Activated CD8-positive, alpha-beta memory T cell treated with anti-CD3 and anti-CD28 coated beads for 4 hours (primary cell): ENCODE measurements at places on chromosomes 11 and 22.

- no peak for DNase-seq
These were observed 202.0 kb downstream of the PGR start for GRCh38 chr11:100927579-100927978.

DNA sequence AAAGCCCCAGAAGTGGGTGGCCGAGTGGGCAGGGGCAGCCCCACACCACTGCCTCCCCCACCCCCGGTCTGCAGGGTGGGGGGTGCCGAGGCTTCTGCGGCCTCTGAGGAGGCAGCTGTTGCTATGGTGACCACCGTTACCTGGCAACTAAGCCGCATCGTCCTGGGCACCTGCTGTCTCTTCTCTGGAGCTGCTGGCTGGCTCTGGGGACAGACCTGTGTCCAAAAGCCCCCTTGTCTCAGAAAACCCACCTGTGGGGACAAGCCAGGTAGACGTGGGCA, 79.9 kb upstream of the PRR5 start:
- no peak for DNase-seq

- no peak for DNase-seq
These were observed 17.6 kb downstream of the MYH9 start for GRCh38 chr22:36369922-36370791.

- no peak for DNase-seq
These were observed 33.3 kb downstream of the ELF5 start for GRCh38 chr11:34480314-34480713.

GRCh38 chr11:64874308-64875240, 3.8 kb downstream of the EHD1 start:
- DNase-seq: no peak

DNA sequence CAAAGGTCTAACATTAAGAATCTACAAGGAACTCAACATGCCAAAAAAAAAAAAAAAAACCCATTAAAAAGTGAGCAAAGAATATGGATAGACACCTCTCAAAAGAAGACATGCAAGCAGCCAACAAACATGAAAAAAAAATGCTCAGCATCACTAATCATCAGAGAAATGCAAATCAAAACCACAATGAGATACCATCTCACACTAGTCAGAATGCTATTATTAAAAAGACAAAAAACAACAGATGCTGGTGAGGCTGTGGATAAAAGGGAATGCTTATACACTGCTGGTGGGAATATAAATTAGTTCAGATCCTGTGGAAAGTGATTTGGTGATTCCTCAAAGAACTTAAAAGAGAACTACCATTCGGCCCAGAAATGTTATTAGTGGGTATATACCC, 257.7 kb upstream of the PLET1 start:
- DNase-seq: no peak

DNA sequence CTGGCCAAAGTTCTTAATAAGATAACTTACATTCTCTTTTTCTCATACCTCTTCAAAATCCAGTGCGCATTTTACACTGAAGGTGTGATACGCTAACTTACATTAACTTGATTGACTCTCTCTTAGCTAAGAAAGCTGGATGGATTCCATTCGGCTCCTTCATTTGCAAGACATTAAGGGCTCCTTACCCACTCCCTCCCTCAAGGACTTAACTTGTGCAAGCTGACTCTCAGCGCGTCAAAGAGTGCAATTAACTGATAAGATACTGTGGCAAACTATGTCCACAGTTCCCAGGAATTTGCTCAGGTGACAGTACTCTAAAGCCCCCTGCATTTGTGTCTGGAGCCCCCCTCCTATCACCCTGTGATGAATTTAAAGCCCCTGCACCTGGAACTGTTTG, 6.4 kb upstream of the RFPL1 start:
- DNase-seq: no peak

DNA sequence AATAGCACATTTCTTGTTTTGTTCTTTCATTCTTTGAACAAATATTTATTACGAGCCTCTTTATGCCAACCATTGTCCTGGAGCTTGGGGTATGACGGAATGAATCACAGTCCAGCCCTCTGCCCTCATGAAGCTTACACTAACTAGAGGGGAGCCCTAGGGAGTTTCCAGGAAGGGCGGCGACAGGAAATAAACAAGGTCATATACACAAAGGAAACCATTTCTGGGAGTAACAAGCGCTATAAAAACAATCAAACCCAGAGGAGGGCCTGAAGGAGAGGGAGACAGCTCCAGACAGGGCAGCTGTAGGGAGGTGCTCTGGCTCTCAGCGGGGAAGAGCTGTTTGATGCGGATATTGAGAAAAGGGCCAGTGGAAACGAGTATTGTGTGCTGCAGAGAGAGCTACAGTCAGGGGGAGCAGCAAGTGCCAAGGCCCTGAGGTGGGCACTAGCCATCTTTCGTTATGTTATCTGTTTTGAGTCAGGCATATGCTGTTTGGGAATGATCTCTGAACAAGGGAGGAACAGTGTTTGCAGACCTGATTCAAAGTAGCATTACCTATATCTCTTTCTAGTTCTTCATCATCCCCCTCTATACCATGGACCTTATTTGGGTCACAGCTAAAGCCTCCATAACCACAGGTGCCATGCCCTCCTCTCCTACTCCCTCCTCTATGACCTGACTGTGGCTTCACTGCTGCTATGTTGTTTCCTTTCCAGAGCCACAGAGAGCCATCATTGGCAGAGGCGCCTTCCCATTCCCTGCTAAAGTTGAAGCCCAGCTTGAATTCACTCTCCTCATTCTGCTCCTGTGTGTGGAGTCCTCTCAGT, 15.3 kb upstream of the ZBTB16 start:
- DNase-seq: no peak

- no peak for DNase-seq
These were observed 49.9 kb downstream of the BTG4 start for GRCh38 chr11:111462329-111462728.

GRCh38 chr11:86955111-86955360, 159 bp downstream of the FZD4 start:
- no peak for DNase-seq

- peak; percentile 52 for DNase-seq
These were observed 684 bp downstream of the TNFRSF13C start for GRCh38 chr22:41925783-41926460.

- DNase-seq: no peak
These were observed 68.6 kb downstream of the RRAS2 start for GRCh38 chr11:14290422-14290821.

DNA sequence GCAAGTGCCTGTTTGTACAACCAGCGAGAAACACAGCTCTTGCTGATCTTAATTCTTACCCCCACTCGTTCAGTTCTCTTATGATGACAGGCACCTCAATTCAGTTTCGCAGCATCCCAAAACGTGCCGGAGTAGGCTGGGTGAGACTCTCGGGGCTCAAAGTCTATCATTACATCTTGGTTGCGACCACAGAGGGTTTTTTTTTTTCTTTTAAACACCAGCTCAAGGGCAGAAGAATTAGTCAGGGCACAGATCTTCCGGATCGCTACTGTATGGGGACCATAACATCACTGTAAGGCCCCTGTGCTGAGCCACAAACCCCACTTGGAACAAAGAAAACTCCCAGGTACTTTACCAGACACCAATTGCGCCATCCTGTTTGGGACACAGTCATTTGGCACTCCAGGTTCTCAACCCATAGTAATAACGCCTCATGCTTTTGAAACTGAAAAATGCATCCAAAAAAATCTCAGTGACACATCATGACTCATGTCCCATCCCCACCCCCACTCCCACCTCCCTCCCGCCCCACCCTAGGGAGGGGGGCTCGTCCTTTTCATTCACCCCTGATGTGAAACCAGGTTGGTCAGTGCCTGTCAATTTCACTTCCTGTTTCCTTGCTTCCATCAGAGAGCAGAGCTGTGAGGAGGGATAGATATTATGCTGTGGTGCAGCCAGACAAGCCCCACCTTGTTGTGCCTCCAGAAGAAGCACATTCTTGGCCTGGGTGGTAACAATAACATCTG, 41.0 kb upstream of the CD5 start:
- DNase-seq: peak; percentile 63

GRCh38 chr22:27647540-27647939, 154.0 kb downstream of the MN1 start:
- DNase-seq: no peak
